Stimulated activated CD4-positive, alpha-beta T cell treated with anti-CD3 and anti-CD28 coated beads, Interleukin-4, amount 100 ng/mL, for 4 hours (primary cell): ENCODE measurements at places on chromosomes 7 and 10.

GRCh38 chr10:11205030-11205772, 187.5 kb downstream of the CELF2 start:
- DNase-seq, result no peak

- DNase-seq, result no peak
These were observed 2.0 kb upstream of the PLPP4 start for GRCh38 chr10:120455004-120455403.

- DNase-seq, result no peak
These were observed 74.6 kb downstream of the CALN1 start for GRCh38 chr7:72337390-72338167.

- no peak for DNase-seq
These were observed 136.2 kb downstream of the SORCS3 start for GRCh38 chr10:104777086-104777799.

DNA sequence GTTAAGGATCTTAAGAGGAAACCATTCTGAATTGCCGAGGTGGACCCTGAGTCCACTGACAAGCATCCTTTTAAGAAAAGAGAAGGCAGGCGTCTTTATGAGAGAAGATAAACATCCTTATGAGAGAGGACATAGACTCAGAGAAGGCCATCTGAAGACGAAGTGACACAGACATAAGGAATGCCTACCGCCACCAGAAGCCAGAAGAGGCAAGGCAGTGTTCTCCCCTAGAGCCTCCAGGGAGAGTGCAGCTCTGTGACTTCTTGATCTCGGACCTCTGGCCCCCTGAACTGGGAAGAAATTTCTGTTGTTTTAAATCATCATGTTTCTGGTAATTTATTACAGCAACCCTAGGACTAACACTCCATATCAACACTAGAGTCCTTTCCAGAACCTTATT, 25.2 kb upstream of the ING3 start:
- DNase-seq, result no peak

DNA sequence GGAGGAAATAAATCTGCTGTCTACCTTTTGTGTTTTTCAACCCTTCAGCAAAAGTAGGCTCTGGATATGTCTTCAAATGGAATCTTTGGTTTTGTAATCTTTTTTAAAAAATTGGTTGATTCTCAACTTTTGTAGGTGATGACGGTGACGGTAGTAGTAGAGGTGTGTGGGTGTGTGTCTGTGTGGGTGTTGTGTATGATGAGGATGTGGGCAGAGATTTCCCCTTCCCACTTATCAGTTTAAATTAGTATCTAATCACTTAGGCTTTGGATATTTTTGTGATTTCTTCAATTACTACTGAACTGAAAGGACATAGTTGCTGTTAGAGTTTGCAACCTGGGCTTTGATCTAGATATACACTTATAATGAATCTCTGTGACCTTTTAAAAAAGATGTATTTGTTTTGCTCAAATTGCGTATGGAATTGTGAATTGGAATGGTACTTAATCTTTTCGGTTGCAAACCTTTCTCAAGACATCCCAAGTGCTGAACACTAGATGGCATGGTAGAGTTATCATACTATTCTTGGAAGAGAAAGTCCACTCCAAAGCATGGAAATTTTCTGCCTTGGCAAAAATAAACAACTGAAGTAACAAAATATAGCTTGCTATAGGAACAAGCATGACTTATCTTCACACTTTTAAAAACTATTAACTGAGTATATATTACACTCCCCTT, 51.9 kb upstream of the A1CF start:
- DNase-seq, result no peak

- no peak for DNase-seq
These were observed 580 bp upstream of the ASB10 start for GRCh38 chr7:151187409-151188251.

- no peak for DNase-seq
These were observed 110.9 kb upstream of the HDAC9 start for GRCh38 chr7:18384491-18385143.
